Amygdala (tissue), 56 donors: ENCODE measurements at places on chromosomes 7 and 10.

- no peak for DNase-seq
These were observed 153.3 kb upstream of the MKLN1 start for GRCh38 chr7:131174391-131174790.

DNA sequence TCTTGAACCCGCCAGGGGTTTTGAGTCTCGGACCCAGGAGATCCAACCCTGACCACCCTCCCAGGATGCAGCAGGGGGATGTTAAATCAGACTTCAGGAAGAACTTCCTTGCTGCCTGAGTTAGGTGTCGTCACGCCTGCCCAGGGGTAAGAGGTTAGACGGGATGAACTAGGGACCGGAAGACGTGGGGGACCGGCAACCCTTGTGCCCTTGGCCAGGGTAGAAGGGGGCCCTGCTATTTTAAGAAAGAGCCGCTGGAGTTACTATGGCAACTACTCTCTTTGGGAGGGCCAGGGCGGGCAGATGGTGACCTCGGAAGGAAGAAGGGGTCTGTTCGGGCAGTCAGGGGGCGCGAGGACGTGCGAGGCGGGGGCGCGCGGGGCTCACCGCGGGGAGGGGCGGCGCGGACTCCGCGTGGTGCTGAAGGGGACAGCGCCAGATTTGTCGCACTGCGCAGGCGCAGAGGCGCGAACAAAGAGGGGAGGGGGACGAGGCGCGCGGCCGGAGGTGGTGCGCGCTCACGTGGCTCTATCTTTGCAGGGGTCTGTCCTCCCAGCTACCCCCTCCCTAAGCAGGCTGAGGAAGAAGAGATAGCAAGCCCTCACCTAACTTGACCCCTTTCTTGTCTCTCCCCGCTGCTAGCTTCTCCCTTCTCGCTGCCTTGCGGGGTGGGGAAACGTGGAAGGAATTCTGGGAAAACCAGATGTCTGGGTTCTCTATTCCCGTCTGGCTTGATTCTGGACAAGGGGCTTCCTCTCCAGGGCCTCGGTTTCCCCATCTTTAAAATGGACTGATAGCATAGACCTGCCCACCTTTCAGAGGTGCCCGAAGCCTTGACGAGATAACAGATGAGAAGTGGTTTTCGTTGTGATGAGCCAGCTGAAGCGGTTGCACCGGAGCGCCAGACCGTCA is 940 bp upstream of the PSD start:
- DNase-seq = no peak

DNA sequence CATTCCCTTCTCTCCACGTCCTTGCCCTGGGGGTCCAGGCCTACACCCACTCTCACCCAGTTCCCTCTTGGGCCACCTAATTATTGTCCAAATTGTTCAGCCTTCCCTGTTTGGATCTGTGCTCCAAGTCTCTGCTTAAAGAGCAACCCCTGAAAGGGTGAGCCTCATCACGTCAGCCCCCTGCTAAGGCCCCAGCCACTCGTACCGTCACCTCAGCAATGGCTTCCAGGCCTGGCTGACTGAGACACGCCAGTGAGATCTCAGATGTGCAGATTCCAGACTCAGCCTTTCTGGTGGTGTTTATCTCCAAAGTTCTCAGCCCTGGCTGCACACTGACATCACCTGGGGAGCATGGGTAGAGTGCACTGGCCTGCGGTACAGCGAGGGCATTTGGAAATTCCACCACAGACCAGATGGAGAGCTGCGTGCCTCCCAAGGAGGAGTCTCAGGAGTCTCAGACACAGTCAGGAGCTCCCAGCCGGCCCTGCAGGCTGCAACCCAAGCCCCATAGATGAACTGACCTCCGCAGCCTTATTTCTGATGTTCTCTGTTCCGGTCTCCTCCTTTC is 87.5 kb downstream of the PRKAG2 start:
- DNase-seq = no peak

- no peak for DNase-seq
These were observed 106.0 kb upstream of the ZNF32 start for GRCh38 chr10:43754569-43755260.

DNA sequence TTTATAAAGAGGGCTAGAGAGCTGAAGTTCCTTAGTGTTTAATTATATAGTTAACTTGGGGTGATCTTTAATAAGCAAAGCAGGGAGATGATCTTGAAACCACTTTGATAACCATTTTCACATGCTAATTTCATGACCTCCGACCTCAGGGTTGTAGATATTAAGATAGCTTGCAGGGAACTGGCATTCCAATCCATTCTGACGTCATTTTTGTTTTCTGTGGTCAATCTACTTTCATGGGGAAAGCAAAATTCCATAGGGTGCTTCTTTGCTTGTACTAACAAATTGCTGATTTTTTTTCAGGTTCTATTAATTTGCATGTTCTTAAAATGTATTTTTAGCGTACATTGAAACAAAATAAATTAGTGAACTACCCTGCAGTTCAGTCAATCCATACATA is 139.3 kb downstream of the CDCA7L start:
- DNase-seq = no peak

DNA sequence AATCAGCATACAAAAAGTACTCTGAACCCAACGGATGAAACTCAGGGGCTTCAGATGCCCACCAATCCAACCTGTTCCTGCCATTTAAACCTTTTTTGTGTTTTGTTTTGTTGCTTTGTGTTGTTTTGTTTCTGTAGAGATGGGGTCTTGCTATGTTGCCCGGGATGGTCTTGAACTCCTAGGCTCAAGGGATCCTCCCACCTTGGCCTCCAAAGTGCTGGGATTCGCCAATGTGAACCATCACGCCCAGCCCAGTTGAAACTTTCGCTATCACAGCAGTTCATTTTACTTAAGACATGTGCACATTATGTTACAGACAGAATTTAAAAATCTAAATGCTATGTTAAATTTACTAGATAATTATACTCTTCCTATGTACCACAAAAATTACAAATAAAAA is 101.6 kb downstream of the SKIDA1 start:
- DNase-seq = no peak

GRCh38 chr7:132941428-132941827 is 140.5 kb downstream of the CHCHD3 start:
- no peak for DNase-seq

DNA sequence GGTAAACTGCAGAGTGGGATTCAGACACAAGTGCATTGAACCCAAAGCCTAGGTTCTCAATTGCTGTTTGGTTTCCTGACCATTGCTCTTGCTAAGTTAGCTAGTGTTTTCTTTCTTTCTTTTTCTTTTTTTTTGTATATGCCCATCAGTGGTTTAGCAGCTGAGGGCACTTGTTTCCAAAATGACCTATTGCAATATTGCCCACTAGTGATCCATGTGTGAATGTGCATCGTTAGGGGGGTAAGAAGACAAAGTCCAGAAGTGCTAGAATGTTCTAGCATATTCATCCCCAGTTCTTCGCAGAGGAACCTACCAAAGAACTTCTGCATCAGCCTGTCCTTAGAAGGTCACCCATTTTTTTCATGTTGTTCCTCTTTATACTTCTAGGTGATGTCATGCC is 252.8 kb upstream of the GPR26 start:
- DNase-seq = no peak

- no peak for DNase-seq
These were observed 88.5 kb downstream of the PAXIP1 start for GRCh38 chr7:154914308-154914995.

GRCh38 chr7:34653787-34654186 is 4.2 kb upstream of the NPSR1 start:
- no peak for DNase-seq

GRCh38 chr10:78358982-78359381 is 325.3 kb downstream of the RPS24 start:
- no peak for DNase-seq

DNA sequence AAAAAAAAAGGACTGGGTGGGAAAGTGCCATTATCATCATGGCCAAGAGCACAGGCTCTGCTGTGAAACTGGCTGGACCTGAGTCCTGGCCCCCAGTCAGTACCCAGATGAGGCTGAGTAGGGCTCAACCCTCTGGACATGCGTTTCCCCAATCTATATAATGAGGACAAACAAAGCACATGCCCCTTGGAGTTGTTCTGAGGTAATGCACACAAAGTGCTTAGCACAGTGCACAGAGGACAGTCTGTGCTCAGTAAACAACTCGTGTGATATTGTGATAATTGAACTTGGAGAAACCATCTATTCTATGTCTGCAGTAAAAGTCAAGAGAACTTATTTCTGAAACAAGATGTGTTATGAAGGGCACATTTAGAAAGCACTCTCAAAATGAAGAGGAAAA is 138.8 kb downstream of the KCNMA1 start:
- DNase-seq = no peak

DNA sequence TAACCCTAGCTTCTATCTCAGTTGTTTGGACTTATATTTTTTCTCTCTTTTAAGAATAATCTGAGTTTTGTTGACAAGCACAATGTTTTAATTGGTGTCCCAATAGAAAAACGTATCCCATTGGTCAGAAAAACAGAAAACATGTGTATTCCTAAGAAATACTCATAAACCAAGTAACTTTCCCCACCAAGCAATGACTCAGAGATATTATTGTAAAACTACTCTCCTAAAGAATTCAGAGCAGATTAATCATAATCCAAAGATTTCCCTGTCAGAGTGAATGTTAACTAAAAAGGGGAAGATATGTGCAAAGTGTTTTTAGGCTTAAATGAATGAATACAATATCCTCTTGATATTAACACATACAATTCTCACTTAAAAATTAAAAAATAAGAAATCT is 29.4 kb upstream of the MBL2 start:
- DNase-seq = no peak

DNA sequence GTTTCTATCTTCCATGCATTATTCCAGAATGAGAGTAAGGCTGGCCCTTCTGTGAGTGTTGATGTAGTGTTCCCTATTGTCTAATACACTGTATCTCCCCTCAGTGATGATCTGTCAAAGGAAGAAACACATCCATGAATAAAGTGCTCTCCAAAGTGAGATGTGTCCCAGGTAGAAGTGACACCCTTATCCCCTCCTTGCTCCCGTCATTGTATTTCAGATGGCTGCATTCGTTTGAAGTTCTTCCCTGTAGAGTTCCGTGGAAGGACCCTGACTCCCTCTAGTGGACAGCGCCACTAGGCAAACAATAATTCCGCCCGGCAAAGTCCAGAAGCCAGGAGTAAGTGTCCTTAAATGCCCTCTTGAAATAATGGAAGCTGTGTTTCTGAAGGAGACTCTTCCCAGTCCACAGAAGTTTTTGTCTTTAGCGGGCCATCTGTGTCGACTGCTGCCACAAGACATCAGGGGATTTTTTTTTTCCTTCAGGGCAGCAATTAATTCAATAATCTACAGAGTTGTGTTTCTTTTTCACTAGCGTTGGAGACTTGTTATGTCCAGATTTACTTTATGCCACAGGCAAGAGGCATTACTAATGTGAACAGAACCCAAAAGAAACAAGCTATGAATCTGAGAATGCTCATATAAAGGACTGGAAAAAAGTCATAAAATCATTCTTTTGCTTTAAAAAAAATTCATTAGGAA is 64.6 kb downstream of the THNSL1 start:
- DNase-seq = peak; percentile 76

DNA sequence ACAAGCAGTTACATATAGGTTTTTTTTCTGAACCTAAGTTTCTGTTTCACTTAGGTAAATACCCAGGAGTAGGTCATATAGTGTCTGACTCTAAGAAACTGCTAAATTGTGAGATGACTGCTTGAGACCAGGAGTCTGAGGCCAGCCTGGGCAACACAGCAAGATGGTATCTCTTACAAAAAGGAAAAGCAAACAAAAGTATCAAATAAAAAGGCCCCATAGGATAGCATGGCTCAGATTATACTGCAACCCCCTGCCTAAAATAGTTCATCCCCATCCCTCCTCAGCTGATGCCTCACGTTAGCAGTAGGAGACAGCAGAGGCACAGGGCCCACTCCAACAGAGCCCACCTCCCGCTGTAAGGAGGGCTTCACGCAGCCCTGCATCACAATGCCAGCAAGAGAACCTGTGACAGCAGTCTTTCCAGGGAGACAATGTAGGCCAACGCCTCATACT is 90.3 kb downstream of the SRPK2 start:
- no peak for DNase-seq
